Activated CD4-positive, alpha-beta T cell treated with anti-CD3 and anti-CD28 coated beads, Interleukin-2, Interleukin-6, amounts not matched to agents 100 ng/mL and 50 ng/mL, durations not matched to agents 16 hours and 8 hours (primary cell): ENCODE measurements at places on chromosomes 2 and 18.
A peak's percentile ranks its signal among the peaks of the same experiment; 100 is the strongest.

- peak; percentile 47 for DNase-seq
These were observed 22.6 kb downstream of the MTX2 start for GRCh38 chr2:176291809-176292283.

- DNase-seq: no peak
These were observed 43.9 kb downstream of the ACVR2A start for GRCh38 chr2:147888680-147889079.

DNA sequence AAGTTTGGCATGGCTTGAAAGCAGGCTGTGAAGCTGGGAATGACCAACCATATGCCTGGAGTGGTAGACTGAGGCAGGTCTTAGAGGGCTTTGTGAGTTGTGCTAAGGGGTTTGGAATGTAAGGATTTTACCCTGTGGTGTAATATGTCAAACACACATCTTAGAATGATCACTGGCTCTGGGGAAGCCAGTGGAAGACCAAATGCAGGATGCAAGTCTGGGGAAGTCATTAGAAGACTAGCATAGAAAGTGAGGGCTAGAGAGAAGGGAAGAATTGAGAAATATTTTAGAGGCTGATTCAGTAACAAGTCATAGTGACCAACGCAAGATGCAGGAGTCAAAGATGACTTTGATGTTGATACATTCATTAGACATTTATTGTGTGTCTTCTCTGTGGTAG lies 3.5 kb upstream of the FHOD3 start:
- DNase-seq: no peak

DNA sequence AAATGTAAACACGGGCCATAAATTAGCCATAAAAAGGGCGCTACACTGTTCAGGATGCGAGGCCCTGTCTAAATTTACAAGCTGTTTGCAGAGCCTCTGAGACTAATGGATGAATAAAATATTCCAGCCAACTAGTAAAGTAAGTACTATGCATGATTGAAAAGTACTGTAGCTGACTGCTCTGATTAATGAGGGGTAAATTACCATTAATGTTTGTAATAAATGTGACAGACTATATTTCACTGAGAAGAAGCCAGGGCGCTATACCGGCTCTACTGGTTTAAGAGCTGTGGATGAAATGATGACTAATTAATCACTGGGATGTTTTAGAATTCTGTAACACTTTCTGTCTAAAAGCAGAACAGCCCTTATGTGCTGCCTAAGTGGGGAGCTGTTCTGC lies 54.3 kb upstream of the RGPD4 start:
- DNase-seq: no peak

DNA sequence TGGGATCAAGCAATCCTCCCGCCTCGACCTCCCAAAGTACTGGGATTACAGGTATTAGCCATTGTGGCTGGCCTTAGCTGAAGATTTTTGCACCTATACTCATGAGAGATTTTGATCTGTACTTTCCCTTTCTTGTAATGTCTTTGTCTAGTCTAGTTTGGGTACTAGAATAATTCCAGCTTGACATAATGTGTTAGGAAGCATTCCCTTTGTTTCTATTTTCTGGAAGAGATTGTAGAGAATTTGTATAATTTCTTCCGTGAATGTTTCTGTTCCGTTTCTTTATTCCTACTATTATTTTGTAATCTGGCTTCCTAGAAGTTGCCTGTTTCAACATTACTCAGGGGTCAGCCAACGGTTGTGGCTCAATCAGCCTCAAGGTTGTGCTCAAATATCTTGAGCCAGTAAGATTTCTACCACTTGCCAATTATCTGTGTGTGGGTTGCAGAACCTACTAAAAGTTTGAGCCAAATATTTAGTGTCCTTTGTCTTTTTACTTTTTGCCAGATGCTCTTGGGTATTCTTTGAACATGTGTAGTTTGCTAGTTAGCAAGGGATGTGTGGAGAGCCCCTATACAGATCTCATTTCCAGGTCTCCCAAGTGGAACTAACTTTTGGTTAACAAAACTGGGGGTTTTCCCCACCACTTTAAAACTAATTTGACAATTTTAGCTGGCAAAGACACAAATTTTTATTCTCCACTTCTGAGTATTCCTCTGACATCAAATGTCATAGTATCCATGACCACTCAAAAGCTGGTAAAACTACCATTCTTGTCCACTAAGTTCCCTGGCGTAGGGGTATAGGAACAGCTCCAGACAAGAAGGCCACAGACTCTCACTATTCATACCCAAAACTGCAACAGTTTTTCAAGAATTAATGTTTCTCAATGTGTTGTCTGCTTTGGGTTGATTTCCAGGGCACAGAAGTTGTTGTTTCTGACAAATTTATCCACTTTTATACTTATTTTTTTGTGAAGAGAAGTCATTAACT lies 42.8 kb upstream of the BAZ2B start:
- DNase-seq: no peak

DNA sequence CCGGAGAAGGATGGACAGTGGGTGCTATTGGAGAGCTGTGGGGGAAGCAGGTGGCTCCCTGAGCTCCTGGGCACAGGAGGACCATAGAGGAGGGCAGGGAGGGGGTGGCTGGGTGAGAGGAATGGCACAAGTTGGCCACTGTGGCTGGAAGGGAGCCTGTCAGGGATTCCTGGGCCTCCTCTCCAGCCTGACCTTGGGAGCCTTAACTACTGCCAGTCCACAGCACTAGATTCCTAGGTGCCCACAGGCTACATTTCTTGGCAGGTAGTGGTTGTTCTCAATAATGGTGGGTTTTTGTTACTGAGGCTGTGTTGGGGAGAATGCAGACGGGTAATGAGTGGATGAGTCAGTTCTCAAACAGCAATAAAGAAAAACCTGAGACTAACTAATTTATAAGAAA lies 26.0 kb downstream of the EFHD1 start:
- DNase-seq: no peak

DNA sequence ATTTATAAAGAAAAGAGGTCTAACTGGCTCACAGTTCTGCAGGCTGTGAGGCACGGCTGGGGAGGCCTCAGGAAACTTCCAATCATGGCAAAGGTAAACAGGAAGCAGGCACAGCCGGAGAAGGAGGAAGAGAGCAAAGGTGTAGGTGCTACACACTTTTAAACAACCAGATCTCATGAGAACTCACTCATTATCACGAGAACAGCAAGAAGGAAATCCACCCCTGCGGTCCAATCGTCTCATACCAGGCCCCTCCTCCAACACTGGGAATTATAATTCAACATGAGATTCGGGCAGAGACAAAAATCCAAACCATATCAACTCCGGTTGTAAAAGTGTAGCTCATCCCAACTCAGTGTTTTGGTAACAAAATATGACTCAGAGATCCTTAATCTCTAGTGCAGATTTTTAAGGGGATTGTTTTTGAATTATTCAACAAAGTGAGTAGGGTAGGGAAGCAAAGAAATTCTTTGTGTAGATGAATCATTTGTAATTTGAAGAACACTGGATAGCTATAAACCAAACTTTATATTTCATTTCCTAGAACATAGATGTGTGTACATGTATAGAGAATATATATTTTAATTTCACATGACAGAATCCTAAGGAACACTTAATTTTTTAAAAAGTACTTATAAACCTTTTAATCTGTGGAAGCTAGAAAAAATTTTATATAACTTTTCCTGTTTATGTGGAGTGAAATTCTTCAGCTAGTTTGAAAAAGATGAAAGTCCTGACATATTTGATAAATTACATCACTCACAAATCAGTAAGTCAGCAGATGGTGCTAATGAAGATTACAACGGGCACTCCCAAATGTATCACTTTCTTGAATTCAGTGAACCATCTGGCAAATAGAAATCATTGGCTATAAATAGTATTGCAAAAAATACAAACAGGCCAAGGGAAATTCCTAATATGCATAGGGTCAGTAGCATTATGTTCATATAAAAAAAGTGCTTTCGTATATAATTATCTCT lies 130.1 kb downstream of the OLA1 start:
- no peak for DNase-seq

- DNase-seq: no peak
These were observed 103.4 kb downstream of the ETAA1 start for GRCh38 chr2:67500541-67500940.
